Activated T-helper 1 cell treated with anti-CD3 and anti-CD28 coated beads, Interleukin-2, amount 50 U/mL, for 16 hours (primary cell): ENCODE measurements at places on chromosomes 6 and 20.

DNA sequence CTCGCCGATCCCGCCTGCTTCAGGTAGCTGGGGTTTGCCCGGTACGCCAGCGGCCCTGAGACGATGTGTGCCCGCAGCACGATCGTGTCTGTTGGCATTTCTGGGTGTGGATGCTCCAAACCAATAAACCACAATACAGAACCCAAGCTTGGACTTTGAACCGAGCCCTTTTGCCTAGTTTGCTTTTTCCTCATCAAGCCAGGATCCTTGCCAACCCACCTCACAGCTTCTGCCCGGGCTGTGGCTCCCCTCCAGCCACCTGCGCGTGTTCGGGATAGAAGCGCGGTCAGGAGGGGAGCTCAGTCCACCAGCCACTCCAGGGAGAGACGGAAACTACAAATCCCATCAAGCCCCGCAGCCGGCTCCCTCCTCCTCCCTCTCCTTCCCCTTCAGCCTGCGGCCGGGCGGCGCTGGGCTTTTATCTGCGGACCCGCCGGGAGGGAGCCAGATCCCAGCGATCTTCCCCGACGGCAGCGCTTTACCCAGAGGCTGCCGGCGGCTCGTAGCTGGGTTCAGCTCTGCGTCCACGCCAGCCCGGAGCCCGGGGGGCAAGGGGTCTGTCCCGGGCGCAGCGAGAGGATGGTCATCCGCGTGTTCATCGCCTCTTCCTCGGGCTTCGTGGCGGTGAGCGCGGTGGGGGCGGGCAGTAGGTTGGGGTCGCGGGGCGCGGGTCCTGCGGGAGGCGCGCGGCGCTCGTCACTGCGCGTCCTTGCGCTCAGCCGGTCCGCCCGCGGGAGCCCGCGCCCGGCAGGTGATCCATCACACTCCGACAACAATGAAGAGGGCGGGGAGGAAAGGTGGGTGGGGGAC, at the start of gene SH3BGRL2:
SH3BGRL2 (plus strand) TSS at position 447 of the 810 bp plus-strand sequence; CDS start at position 580, 133 bp downstream.
- no peak for DNase-seq

GRCh38 chr20:38109591-38110524, 55.2 kb downstream of the TGM2 start:
- DNase-seq, result no peak

- DNase-seq, result no peak
Observed at GRCh38 chr6:127980996-127981395, 80.1 kb upstream of the THEMIS start.

- no peak for DNase-seq
Observed at GRCh38 chr6:107185391-107185970, 70.2 kb upstream of the BEND3 start.

GRCh38 chr6:82954937-82955577, 110.6 kb downstream of the UBE3D start:
- DNase-seq, result no peak

DNA sequence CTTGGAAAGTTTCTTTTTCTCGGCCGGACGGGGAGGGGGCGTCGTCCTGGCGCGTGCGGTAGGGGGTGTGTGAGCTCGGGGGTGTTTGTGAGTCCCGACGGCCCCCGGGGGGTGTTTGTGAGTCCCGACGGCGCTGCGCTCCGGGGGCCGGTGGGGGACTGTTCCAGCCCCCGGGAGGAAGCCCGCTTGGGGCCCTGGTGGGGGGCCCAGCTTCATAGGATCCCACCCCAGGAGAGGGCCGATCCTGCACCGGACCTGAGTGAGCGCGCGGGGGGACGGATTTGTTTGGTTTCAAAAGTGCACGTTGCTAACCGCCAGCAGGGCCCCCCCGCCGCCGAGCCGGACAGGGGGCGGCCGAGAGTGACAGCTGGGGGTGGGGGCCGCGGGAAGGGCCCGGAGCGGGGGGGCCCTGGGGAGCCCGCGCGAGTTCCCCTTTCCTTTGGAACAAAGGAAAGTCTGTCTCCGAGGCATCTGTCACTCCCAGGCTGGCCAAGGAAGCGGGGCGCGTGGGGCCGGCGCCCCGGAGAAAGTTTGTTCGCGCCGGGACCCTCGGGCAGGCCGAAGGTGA, 485 bp downstream of the TGIF2 start:
- no peak for DNase-seq

DNA sequence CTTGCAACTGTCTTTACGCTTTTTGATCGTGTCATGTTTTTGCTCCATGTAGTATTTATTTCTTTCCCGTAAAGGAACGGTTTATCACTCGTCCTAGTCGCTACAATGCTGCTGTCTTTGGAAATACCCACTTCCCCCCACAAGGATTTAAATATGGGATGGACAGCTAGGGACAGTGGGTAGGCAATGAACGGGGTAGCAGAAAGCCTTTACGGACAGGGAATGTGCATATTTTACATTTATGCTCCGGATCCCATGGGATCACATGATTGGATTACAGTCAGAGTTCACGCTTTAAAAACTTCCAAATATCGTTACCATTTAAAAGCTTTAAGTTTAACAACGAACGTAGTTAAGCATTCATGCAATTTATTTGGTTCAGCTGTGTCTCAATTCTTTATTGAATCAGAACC, 1.2 kb downstream of the HIVEP1 start:
- no peak for DNase-seq

DNA sequence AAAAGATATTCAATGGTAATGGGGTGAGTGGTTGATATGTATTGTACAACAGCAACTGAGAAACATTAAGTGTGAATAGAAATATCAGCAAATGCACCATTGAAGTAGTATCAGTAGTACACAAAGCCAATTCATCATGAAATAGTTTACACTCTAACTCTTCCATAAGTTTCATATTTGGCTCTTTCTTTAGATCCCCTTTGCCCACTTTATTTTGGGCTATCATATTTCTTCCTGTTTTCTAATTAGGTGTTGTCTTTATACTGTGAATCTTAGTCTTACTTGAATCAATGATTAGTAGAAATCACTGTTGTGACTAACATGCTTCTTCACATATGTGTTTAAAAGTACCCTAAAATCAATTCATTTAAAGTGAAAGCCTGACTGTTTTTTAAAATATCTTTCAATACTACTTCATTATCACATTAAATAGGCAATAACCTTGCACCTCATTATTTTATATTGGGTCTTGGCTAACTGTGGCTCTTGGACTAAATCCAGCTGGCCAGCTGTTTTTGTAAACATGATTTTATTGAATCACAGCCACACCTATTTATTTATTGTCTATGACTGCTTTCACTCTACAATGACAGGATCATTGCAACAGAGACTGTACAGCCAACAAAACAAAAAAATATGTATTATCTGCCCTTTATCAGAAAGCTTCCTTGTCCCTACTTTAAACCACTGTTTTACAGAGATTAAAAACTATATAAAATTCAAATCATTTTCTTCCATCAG, 38.9 kb downstream of the EYS start:
- no peak for DNase-seq

GRCh38 chr6:155473741-155474140, 18.1 kb upstream of the NOX3 start:
- DNase-seq, result no peak

DNA sequence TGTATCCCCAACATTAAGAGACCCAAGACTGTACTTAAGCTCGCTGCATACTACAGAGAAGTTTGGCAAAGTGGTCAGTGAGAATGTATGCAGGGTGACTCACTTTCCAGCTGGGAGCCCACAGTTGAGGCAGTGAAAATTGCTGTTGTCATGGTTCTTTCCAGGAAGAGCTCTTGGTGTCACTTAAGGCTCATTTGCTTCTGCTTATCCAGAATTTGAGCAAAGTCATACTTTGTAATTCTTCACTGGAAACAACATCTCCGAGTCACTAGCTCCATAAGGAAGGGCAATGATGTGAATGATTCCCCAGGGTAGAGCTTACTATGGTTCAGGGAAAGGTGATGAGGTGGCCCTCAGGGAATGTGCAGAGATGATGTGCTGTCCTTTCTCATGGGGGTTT, 65.4 kb upstream of the FBXL4 start:
- DNase-seq, result no peak

DNA sequence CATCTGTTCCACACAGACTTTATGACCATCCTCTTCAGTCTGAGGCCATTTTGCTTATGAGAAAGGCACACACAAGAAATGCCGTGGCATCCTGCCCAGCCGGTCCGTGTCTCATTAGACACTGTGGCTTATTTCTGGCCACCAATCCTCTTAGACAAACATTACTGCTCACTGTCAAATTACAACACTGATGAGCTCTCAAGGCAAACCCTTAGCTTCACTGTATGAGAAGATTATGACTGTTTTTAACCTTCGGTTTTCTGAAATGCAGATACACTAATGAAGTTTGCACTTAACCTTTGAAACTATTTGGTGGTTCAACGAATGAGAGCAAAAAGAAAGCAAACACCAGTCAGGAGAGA, 50.5 kb upstream of the DST start:
- no peak for DNase-seq

DNA sequence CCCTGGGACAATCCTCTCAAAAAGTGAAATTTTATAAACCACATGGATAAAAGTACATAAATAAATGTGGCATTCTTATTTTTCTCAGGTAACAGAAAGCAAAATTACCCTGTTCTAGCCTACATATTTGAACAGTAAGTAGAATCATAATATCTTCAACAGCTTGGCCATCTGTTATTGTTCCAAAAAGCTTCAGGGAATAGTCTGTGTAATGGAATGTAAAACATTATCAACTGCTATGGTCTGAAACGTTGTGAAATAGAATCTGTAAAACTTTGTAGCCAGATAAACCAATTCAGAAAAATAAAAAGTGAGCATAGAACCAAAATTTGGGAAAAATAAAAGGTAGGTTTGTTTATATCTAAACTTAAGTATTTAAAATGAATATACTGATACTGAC, 114.7 kb downstream of the THEMIS start:
- no peak for DNase-seq

DNA sequence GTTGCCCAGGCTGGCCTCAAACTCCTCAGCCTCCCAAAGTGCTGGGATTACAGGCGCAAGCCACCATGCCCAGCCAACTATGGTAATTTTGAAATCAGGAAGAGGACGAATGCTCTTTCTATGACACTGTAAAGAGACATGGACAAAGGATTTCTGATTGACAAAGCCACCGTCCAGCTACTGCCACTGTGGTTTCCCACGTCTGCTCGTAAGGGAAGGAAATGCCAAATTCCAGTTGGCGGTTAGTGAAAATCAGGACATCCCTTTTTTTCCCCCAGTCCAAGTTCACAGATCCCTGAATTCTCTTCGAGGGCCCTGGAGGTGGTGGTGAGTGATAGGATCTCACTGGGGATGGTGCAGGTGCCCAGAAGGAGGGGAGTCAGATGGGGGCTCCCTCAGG, 31.2 kb downstream of the SNAI1 start:
- DNase-seq, result no peak

GRCh38 chr6:71321314-71321713, 32.7 kb downstream of the OGFRL1 start:
- DNase-seq, result no peak

- DNase-seq, result no peak
Observed at GRCh38 chr20:7930343-7930742, 9.9 kb downstream of the HAO1 start.

DNA sequence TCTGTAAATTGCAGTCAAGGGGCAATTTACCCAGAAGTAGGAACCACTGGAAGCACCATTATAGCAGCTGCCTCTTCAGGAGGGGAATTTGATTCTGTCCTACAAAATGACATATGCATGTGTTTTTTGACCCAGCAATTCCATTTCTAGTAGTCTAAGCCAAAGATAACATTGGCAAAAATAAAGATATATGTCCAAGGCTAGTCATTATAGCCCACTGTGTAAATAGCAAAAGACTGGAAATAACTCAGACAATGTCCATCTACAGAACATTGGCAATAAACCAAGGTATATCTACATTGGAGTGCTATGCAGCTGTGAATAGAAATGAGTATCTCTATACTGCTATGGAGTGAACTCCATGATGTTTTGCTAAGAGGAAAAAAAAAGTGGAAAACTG, 12.5 kb upstream of the PANK2 start:
- DNase-seq, result no peak

- DNase-seq, result no peak
Observed at GRCh38 chr6:158080849-158081656, 87.0 kb downstream of the SERAC1 start.

- no peak for DNase-seq
Observed at GRCh38 chr6:142440600-142441293, 138.9 kb downstream of the ADGRG6 start.

DNA sequence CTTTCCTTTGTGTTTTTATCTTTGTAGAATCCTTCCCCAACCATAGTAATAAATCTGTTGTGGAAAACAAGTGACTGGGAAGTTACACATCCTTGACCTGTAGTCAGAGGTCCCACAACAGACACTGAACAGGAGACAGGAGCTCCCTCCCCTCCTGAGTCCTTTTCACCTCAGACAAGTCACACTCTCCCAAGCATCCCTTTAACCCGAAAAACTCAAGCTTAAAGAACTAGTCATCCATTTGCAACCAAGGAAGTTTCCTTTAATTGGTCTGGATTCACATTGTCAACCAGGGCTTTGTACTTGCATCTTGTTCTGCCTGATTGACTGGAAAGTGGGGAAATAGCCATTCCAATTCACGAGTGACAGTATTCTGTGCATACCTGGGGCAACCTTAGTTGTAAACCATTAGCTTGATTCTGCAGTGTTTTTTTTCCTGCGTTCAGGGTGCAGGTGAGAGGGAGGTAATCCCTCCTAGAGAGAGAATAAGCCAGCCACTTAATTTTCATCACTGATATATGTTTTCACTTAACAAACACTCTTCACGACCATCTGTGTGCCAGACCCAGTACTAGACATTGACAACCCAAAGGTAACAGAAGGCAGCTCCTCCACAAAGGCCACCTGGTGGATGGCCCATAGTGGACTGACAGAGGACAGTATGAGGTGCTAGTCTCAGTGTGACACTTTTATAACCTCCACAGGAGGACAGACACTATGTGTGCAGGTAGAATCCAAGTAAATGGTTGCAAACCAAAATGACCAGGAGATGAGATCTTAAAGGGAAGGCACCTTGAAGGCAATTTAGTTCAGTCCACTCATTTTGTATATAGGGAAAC, 112.4 kb downstream of the SLX4IP start:
- no peak for DNase-seq

- DNase-seq, result no peak
Observed at GRCh38 chr6:132669690-132670291, 10.8 kb upstream of the TAAR1 start.

DNA sequence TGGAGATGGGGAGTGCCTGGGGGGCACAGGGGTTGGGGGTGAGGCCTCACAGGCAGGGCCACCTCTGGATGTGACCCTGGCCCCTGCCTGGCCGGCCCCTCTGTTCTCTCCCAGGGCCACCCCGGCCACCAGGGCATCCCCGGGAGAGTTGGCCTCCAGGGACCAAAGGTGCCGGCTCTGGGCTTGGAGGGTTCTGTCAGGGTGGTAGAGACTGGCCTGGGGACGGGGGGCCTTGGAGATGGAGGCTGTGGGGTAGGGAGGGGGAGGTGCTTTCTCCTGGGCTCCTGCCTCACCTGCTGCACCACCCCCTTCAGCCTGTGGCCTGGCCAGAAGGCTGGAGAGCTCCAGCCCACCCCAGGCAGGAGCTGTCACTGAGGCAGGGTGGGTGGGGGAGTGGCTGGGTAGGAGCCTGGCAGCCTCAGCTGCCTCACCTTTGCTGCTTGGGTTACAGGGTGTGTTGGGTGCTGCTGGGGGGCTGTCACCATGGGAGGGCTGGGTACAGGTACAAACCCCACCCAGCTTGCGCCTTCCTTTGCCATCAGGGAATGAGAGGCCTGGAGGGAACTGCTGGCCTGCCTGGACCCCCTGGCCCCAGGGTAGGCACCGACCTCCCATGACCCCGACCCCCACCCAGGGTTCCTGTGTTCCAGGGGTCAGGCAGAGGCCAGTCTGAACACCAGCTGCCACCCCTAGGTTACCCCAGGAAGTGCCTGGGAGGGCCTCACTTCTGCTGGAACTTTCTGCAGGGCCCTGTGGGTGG, 32.7 kb downstream of the COL20A1 start:
- no peak for DNase-seq
